GM18507 (cell line): ENCODE measurements at places on chromosomes 16 and 17.

DNA sequence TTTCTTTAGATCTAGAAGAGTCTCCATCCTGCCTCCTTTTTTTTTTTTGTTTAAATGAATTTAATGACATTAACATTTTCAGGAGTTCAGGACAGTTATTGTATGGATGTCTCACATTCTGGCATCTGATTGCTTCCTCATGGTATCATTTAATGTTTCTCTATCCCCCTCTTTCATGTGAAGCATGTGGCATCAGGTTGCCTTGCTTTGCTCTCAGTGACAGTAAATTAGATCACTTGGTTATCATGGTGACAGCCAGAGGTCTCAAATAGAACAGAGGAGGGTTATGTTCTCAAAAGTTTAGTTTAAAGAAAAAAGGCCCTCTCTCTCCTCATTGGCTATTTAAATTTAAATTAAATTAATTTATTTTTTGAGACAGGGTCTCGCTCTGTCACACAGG is 74.1 kb downstream of the WWP2 start:
- DNase-seq: no peak

GRCh38 chr16:31529108-31529936 is 1.6 kb downstream of the AHSP start:
- DNase-seq: no peak

DNA sequence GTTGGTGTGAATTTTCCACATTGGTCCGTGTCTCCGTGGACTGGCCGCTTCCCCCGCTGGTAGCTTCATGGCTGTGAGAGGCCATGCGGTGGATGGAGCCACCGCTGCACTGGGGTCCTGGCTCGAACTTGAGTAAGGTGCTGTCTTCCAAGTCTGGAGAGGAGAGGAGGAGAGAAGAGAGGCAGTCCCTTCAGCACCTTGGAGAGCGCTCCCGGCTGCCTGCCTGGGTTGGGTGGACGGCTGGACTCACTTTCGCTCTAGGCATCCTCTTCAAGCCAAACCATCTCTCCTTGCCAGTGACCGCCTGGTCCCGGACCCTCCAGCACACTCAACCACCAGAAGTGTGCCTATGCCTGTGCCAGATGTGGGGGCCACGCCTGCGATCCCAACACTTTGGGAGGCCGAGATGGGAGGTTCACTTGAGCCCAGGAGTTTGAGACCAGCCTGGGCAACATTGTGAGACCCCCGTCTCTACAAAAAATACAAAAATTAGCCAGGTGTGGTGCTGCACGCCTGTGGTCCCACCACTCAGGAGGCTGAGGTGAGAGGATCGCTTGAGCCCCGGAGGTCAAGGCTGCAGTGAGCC is 6.2 kb downstream of the JPH3 start:
- peak; percentile 32 for DNase-seq

- DNase-seq: no peak
Measured at GRCh38 chr17:31696703-31697325, 162.2 kb downstream of the COPRS start.

DNA sequence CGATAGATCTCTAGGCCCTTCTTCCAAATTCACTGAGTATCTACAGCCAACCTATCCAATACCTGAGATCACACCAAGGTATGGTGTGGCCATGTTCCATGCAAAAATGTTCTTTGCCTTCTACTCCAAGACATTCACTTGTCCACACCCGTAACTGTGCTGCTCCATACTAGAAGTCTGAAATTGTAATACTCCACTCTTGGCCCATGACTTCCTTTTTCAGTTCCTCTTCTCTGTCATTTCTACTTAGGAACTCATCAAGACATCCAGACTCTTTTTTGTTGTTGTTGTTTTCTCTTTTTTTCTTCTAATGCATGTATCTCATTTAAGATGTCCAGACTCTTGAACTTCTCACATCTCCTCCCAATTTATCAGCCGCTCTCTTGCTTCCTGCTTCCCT is 42.5 kb upstream of the KSR1 start:
- no peak for DNase-seq

DNA sequence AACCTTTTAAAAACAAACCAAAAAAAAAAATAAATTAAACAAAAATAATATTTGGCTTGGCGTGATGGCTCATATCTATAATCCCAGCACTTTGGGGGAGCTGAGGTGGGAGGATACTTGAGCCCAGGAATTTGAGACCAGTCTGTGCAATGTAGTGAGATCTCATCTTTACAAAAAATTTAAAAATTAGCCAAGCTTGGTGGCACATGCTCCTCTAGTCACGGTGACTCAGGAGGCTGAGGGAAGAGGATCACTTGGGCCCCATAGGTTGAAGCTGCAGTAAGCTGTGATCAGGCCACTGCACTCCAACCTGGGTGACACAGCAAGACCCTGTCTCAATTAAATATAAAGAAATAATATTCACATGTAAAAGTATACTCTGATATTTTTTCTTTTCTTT is 12.2 kb downstream of the GNGT2 start:
- DNase-seq: no peak

DNA sequence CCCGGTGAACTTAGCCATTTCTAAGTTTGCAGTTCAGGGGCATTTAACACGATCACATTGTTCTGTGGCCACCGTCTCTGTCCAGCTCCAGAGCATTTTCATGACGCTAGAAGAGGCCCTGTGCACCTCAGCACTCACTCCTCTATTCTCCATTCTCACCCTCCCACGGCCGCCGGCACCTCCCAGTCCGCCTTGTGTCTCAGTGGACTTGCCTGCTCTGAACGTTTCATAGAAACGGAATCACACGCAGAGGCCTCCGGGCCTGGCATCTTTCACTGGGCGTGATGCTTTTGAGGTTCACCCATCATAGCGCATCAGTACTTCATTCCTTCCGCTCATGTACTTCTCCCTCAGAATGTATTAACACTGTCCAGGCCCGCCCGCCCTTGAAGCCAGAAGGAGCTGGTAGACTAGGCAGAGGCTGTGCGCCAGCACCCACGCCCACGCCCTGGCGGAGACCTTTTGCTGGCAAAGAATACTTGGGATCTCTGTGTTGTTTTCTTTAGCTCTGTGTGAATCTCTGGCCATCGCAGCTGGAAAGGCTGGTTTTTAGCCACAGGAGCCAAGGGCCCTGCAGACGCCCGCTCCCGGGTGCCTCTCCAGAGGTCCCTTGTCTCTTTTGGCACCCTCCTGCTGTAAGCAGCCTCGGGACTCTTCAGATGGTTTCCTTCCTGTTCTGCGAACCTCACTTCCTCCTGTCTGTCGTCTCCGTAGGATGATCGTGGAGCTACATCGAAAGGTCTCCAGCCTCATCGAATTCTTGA is 23.4 kb upstream of the JPT2 start:
- DNase-seq: no peak

- no peak for DNase-seq
Measured at GRCh38 chr17:66803474-66803951, 31.4 kb upstream of the CACNG5 start.

DNA sequence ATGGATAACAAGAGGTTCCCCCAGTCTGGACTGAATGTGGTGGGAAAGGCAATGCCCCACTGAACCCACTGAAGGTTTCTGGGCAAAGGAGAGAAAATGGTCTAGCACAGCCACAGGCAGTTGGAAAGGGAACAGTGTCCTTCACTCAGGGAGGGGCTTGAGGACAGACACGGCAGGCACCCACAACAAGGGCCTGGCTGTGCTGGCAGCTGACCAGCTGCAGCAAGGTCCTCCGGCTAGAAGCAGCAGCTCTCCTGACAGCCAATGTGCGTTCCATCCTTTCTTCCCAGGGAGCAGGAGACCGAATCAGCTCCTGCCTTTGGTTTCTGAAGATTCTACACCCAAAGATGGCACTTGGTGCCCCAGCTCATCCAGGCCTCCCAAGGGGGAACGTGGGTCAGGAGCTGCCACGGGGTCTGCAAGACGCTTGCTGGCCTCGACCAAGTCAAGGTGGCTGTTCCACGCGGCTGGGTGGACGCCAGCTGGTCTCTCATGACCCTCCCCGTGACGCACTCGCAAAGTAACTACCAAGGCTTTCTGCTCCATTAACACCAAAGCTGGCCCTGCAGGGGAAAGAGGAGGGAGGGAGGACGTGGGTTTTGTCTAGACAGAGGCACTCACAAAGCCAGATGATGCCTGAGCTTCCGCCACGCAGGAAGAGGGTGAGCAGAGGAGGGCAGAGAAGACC is 11.1 kb downstream of the ABR start:
- no peak for DNase-seq

GRCh38 chr17:62895320-62896301 is 70.4 kb upstream of the TANC2 start:
- DNase-seq: no peak

DNA sequence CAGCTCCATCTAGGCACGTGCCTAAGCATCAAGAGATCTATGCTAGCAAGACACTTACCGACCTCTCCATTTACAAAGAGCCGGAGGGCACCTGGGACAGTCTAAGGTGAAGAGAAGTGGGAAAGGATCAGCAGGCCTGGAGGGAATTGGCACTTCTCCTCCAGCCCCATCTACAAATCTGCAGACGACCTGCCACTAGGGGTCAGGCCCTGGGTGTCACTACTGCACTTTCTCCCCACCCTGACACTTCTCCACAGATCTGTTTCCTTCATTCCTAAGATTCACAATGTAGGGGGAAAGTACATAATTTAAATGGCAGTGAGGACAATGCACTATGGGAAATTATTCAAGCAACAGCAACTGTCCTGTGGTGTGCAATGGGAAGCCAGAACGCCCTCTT is 8.1 kb downstream of the MKS1 start:
- no peak for DNase-seq

DNA sequence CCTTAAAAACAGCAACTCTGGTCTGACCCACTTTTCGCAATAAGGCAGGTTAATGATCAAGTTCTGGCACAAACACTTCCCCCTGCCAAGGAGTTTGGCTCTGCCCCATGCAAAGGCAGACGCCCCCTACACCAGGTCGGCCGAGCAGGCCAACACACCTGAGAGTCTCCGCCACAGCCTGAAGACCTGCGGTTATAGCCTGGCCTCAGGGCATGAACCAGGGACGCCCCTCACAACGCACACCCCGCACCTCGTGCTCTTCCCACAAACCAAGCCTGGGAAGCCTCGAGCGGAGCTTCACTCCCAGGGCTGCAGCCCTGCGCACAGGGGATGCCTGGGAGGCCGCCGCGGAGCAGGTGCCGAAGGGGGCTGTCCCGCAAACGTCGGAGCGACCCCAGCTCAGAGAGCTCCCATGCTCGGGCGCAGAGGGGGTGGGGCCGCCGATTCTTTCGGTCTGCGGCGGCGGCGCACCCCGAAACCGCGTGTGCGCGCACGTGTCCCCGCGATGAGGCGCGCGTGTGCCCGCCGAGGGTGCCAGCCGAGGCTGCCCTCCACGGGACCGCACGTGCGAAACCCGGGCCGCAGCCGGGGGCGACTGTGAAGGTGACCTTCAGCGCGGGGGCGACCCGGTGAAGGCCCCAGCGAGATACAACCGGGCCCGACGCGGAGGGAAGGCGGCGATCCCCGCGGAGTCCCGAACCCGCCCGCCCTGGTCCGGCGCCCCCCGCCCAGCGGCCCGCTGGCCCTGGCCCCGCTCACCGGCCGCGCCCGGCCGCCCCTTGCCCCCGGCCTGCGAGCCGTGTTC is 559 bp downstream of the CLUH start:
- no peak for DNase-seq

- DNase-seq: no peak
Measured at GRCh38 chr16:17395849-17396480, 74.8 kb downstream of the XYLT1 start.

- DNase-seq: no peak
Measured at GRCh38 chr16:18582902-18583301, 21.0 kb upstream of the NOMO2 start.

DNA sequence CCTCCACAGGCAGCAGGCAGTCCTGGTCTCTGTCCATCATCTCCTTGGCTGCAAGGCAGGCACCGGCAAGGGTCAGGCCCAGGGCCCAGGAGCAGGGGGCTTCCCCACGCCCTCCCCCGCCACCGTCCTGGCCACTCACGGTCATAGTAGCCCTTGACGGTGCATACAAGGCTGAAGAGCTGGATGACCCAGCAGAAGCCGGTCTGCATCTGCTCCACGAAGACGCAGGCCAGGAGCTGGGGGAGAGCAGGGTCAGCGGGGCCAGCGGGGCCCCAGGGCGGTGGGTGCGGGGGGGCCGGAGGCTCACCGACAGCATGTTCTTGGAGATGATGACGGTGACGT is 20.1 kb downstream of the CTU2 start:
- no peak for DNase-seq

- no peak for DNase-seq
Measured at GRCh38 chr17:45073414-45074070, 12.4 kb downstream of the NMT1 start.

DNA sequence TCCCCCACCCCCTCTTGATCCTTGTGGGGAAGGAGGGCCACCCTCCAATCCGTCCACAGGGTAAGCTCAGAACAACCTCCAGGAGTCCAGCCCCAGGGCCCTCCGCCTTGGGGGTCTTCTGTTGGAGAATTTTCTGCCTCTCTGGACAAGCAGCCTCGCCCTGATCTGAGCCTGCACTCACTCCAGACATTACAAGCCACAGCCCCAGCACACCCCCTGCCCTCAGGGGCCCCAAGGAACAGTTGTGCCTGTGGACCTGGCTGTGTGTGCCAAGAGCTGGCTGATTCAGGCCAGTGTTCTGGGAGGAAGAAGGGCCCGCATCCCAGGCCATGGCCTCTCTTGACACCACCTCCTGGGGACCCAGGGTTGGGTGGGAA is 477 bp upstream of the ARHGAP27 start:
- DNase-seq: no peak

- DNase-seq: no peak
Measured at GRCh38 chr16:5841974-5842373, 744.4 kb upstream of the EEF2KMT start.

DNA sequence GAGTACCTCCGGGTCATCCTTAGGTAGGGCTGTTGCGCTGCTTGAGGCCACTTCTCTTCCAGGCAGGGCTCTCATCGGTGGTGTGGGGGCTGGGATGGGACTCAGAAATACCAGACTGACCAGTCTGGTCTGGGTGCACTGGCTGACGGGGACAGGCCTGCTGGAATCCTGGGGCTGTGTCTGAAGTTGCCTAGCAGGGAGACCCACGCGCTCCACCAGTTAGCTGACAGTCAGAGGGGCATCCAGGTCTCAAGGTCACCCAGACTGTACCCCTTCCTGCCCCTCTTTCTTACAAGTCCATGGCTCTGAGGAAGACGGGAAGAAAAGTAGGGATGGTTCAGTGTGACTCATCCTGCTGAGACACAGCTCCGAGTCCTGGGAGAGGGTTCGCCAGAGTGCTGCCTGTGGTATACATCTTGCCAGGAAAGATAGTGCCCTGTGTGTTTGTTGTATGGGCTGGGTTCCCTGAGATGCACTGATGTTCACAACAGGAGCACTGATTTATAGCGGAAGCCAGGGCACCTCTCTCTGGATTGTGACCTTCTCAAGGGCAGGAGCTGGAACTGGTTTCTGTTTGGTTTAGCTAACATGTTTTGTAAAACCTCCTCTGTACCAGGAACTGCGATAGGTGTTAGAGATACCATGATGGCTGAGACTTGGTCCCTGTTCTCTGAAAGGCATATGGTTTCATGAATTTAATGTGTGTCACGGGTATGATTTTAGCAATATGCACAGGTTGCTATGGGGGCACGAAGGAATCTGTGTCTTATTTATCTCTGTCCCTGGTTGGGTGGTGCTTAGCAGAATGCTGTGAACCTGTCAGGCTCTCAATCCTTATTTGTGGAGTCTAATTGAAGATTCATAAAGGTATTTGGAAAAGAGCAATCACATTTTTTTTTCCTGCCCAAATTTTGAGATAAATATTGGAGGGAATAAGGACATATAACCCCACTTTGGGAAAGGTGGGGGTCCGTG is 97.5 kb downstream of the OR1D5 start:
- no peak for DNase-seq
